ENCODE measurements at places on chromosomes 3 and 15. TPM values are rescaled to one million over a fixed set of nuclear protein-coding genes. Genes with fewer than 3 reads are reported as not detected.

Gene DNAH12
- under 0.01 TPM for total RNA-seq

Gene MLF1
- 2.4 TPM for total RNA-seq

Gene KCTD6
- total RNA-seq = 4.3 TPM

Gene HEG1
- 3.0 TPM for total RNA-seq

Gene SOX14
- total RNA-seq = not detected

Gene SLC22A13
- 0.27 TPM for total RNA-seq

Gene P2RY1
- total RNA-seq = 7.8 TPM

Gene HCN4
- under 0.01 TPM for total RNA-seq

Gene PLXND1
- total RNA-seq = 357 TPM

Gene STRIT1
- not detected for total RNA-seq

Gene FGF7
- total RNA-seq = under 0.01 TPM

Gene ZNF385D
- total RNA-seq = 22.4 TPM

Gene KBTBD13
- not detected for total RNA-seq

Gene SUSD5
- total RNA-seq = under 0.01 TPM

Gene CYP8B1
- not detected for total RNA-seq

Gene TUSC7
- not detected for total RNA-seq

Gene TMCO5A
- total RNA-seq = not detected

Gene CSPG5
- 0.54 TPM for total RNA-seq

Gene SLC9C1
- total RNA-seq = 0.54 TPM

Gene MME
- 3.0 TPM for total RNA-seq

Gene NR1D2
- total RNA-seq = 10.8 TPM

Gene SH2D7
- total RNA-seq = not detected

Gene KNL1
- total RNA-seq = 1.3 TPM

Gene AGBL1
- under 0.01 TPM for total RNA-seq

Gene ILDR1
- 0.54 TPM for total RNA-seq

Gene CHRFAM7A
- total RNA-seq = 10.2 TPM

Gene LYZL4
- not detected for total RNA-seq

Gene NEK10
- 1.3 TPM for total RNA-seq

Gene ZNF80
- total RNA-seq = not detected

Gene C3orf20
- total RNA-seq = under 0.01 TPM

Gene ECE2
- total RNA-seq = not detected
